Transverse colon (tissue), 4 donors: ENCODE measurements at places on chromosomes 5 and 9. TPM values are rescaled to one million over a fixed set of nuclear protein-coding genes. Genes with fewer than 3 reads are reported as not detected.

SLC22A4 gene
- total RNA-seq, result 14.5 TPM

LECT2 gene
- not detected for total RNA-seq

ZFP2 gene
- 2.0 TPM for total RNA-seq

GRCh38 chr5:10660720-10661387, 97.0 kb downstream of the ANKRD33B start:
- H3K4me3 ChIP-seq, result no peak overlapping the region
- no peaks in the 10 kb centered on the region for H3K36me3 ChIP-seq
- H3K27ac ChIP-seq, result no peak overlapping the region
- H3K4me1 ChIP-seq, result no peaks in the 10 kb centered on the region

GRCh38 chr5:73815631-73816030, 189.6 kb downstream of the ARHGEF28 start:
- DNase-seq, result no peak
- H3K36me3 ChIP-seq, result no peaks in the 10 kb centered on the region
- no peak overlapping the region for H3K27ac ChIP-seq

- H3K4me1 ChIP-seq, result peaks cover 10% of the 10 kb centered on the region
- DNase-seq, result no peak
- H3K27ac ChIP-seq, result no peak overlapping the region
- no peaks in the 10 kb centered on the region for H3K27me3 ChIP-seq
Measured at GRCh38 chr9:137707361-137707760, 88.6 kb downstream of the EHMT1 start.

- no peak overlapping the region for H3K27ac ChIP-seq
- H3K27me3 ChIP-seq, result no peaks in the 10 kb centered on the region
- H3K36me3 ChIP-seq, result no peaks in the 10 kb centered on the region
- DNase-seq, result no peak
- no peak overlapping the region for H3K4me3 ChIP-seq
Measured at GRCh38 chr9:134562146-134562849, 79.3 kb upstream of the COL5A1 start.

DNA sequence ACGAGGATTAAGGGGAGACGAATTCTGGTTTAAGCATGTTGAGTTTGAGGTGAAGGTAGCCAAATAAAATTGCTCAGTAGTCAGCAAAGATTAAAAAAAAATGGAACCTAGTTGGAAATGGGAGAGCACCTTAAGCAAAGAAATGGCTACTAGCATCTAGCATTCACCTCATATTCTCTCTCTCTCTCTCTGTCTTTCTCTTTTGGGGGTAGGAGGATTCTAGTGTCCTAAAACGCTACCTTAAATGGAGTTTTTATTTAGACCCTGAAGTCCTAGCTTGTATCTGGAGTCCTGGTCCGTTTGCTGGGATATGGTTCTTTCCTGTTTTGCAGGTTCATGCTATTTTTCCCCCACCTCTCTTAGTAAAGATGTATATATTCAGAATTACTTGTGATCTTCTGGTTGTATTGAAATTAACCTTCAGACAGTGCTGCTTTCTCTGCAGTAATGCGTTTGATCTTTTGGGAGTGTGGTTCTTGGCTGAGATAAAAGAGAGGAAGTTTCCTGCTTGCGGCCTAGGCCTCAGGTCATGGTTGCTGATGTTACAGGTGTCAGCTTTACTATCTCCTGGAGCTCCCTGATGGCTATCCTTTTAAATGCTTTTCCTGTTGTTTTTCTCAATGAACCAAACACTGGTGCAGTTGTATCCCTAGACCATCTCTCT, 8.0 kb downstream of the TGFBR1 start:
- no peaks in the 10 kb centered on the region for H3K36me3 ChIP-seq
- peak overlapping the region; percentile 30 for H3K27ac ChIP-seq
- no peaks in the 10 kb centered on the region for H3K27me3 ChIP-seq

GRCh38 chr5:103907001-103907400, 344.4 kb upstream of the NUDT12 start:
- no peaks in the 10 kb centered on the region for H3K36me3 ChIP-seq
- no peak for DNase-seq
- no peak overlapping the region for H3K4me3 ChIP-seq
- no peak overlapping the region for H3K27ac ChIP-seq
- H3K4me1 ChIP-seq, result no peaks in the 10 kb centered on the region

GRCh38 chr5:150637245-150638052, 3.0 kb upstream of the SYNPO start:
- H3K27ac ChIP-seq, result peak overlapping the region; percentile 59
- H3K27me3 ChIP-seq, result no peaks in the 10 kb centered on the region
- no peak overlapping the region for H3K4me3 ChIP-seq
- DNase-seq, result no peak
- H3K4me1 ChIP-seq, result peaks cover 29% of the 10 kb centered on the region
- H3K36me3 ChIP-seq, result no peaks in the 10 kb centered on the region
